ENCODE measurements at places on chromosomes 13 and 19.

GRCh38 chr19:45615795-45616703, 14.0 kb upstream of the GPR4 start:
- DNase-seq, result peak; percentile 51

DNA sequence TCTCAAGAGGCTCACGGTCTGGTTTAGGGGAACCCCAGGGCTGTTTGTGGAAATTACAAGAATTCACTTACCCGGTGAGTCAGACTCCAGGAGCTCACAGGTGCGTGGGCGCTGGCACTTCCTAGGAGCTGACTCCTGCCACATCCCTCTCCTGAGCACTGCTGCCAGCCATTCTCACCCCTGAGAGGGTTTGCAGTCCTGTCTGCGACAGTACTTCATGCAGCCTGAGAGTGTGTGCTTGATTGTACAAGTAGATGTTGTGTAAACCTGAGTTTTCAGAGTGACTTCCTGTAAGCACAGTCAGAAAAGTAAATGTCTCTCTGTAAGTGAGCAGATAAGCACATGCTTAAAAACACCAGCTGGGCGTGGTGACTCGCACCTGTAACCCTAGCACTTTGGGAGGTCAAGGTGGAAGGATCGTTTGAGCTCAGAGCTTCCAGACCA, 8.1 kb downstream of the MRPL4 start:
- DNase-seq, result no peak

- no peak for DNase-seq
Measured at GRCh38 chr19:3479834-3480215, 500 bp downstream of the SMIM24 start.

GRCh38 chr13:72617951-72618350, 109.5 kb downstream of the MZT1 start:
- no peak for DNase-seq

DNA sequence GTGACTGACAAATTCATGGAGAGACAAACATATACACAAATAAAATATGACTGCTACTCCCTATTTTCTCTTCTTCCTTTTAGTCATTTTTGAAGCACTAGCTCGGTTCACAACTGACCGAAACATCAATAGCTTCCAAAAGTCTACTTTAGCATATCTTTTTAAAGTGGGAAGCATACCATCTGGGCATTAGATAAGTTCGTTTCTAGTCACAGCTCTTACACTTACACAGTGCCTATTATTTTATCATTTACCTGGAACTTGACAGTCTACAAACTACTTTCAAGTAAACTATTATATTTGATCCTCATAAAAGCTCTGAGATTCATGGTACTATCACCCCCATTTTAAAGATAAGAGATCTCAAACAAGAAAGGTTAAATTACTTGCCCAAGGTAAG, 458.5 kb downstream of the LMO7 start:
- no peak for DNase-seq

DNA sequence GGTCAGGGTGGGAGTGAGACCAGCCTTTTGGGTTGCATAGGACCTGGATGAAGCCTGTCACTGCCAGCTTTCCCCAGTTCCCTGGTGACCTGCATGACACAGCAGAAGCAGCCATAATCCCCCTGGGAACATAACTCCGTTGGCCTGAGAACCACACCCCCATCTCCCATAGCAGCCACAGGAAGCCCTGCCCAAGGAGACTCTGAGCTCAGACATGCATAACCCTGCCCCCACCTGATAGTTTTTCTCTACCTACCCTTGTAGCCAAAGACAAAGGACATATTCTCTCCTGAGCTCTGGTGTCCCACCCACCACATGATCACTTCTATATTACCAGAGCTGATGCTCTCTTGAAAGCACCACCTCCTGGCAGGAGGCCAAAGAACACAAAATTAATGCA, 413.5 kb upstream of the HTR2A start:
- no peak for DNase-seq

DNA sequence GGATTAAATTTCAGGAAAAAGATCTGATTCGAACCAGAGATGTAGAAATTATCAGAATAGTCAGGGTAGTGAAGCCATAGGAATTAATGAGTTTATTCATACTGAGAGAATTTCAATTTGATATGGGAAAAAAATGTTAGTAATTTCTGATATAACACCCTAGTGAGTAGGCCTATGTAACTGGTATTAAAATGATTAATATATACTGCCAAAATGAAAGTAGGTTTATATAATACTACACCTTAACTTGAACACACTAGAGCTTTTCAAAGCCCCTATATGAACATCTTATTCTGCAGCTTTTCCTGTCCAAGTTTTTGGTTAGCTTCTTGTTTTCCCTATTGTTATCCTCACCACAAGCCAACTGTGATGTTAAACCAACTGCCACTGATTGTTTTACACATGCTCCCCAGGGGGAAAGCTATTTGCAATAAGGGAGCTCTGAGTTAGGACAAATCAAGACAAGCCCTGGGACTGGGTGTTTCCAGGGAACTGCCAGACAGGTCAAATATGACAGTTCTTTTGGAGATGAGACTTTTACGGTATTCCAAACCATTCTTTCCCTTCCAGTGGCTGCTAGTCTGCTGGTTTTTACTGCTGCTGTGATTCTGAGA, 45.3 kb downstream of the FNDC3A start:
- no peak for DNase-seq

DNA sequence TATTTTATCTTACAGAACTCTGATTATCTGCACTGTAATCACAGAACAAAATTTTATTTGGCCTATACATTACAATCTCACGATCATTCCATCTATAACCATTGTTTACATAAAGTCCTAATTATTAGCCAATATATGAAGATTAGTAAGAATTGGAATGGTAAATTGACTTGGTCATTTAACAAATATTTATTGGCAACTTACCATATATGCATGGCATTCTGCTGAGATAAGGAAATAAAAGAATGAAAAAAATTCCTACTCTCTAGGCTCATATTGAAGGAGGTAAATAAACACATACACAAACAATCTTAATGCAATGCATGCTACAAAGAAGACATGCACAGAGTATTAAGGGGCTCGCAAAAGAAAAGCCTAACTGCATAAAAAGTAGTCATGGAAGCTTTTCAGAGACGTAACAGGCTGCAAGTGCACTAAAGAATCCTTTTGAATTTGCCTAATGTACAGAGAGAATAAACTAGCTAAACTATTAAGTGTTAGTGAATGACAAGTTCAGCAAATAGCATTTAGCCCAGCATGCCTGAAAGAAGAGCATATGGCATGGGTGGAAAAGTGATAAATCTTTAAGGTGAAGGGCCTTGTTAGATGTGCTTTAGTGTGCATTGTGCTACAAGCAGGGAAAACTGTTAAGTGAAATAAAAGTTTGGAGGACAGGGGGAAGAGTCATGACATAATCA, 1131.1 kb downstream of the PCDH9 start:
- no peak for DNase-seq

GRCh38 chr13:111857336-111857735, 209.6 kb upstream of the SOX1 start:
- DNase-seq, result no peak

DNA sequence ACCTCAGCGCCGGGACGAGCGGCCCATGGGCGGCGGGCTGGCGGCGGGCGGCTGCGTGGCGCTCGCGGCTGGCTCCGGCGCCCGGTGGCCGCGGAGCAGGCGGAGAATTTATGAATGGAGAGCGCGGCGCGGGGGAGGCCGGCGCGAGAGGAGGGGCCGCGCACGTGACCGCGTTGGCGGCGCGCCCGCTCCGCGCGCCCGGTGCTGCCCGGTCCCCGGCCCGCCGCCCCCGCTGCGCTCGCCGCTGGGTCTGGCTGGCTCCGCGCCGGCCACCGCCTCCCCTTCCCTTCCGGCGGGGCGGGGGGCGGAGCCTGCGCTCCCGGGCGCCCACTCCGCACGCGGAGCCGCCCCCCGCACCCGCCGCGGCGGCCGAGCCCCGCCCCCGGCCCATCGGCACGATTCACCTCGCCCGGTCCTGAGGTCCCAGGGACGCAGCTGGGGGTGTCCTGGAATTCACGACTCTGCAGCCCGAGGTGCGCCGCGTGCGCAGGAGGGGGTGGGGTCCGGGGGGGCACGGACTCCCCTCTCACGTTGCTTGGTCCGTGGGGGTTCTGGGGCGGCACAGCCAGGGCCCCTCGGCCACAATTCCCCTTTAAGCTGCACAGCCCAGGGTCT, at the start of gene CBARP:
CBARP (minus strand) TSS at position 252 of the 615 bp plus-strand sequence. CDS start 1,905 bp downstream, outside the sequence.
- DNase-seq, result no peak

GRCh38 chr19:55153652-55154264, 3.8 kb downstream of the TNNI3 start:
- DNase-seq, result no peak

Measured in smooth muscle cell of the brain vasculature (primary cell).